GM12878 (cell line): ENCODE measurements at places on chromosomes 3 and 15. TPM values are rescaled to one million over a fixed set of nuclear protein-coding genes. Genes with fewer than 3 reads are reported as not detected.
A peak's percentile ranks its signal among the peaks of the same experiment; 100 is the strongest.

GRCh38 chr3:126319701-126320295, 37.4 kb downstream of the KLF15 start:
- no peak for DNase-seq
- H3K36me3 ChIP-seq, result no peaks in the 10 kb centered on the region
- H3K4me3 ChIP-seq, result no peak overlapping the region
- peaks cover 2% of the 10 kb centered on the region for H3K27me3 ChIP-seq

GRCh38 chr3:71584394-71585011, 975 bp upstream of the FOXP1 start:
- no peaks in the 10 kb centered on the region for H3K36me3 ChIP-seq
- H3K4me3 ChIP-seq, result peak overlapping the region; percentile 38; the same call in 1 of the 2 replicates
- peaks cover 12% of the 10 kb centered on the region for H3K27me3 ChIP-seq
- DNase-seq, result no peak

GRCh38 chr3:29226706-29227105, 54.2 kb upstream of the RBMS3 start:
- H3K4me3 ChIP-seq, result no peak overlapping the region
- no peak overlapping the region for H3K27ac ChIP-seq
- no peaks in the 10 kb centered on the region for H3K27me3 ChIP-seq
- no peaks in the 10 kb centered on the region for H3K4me1 ChIP-seq

The SACM1L gene
- total RNA-seq, result 33.0 and 33.1 TPM in 2 replicates

- H3K4me3 ChIP-seq, result no peak overlapping the region
- H3K27ac ChIP-seq, result no peak overlapping the region
- no peak for DNase-seq
- H3K36me3 ChIP-seq, result peaks cover 19% of the 10 kb centered on the region
- H3K27me3 ChIP-seq, result no peaks in the 10 kb centered on the region
Observed at GRCh38 chr15:58604455-58604923, 145.0 kb downstream of the ADAM10 start.
